ENCODE measurements at places on chromosomes 11 and 22.

GRCh38 chr11:8814923-8815240 lies 96.1 kb upstream of the AKIP1 start:
- DNase-seq, result peak; percentile 39

DNA sequence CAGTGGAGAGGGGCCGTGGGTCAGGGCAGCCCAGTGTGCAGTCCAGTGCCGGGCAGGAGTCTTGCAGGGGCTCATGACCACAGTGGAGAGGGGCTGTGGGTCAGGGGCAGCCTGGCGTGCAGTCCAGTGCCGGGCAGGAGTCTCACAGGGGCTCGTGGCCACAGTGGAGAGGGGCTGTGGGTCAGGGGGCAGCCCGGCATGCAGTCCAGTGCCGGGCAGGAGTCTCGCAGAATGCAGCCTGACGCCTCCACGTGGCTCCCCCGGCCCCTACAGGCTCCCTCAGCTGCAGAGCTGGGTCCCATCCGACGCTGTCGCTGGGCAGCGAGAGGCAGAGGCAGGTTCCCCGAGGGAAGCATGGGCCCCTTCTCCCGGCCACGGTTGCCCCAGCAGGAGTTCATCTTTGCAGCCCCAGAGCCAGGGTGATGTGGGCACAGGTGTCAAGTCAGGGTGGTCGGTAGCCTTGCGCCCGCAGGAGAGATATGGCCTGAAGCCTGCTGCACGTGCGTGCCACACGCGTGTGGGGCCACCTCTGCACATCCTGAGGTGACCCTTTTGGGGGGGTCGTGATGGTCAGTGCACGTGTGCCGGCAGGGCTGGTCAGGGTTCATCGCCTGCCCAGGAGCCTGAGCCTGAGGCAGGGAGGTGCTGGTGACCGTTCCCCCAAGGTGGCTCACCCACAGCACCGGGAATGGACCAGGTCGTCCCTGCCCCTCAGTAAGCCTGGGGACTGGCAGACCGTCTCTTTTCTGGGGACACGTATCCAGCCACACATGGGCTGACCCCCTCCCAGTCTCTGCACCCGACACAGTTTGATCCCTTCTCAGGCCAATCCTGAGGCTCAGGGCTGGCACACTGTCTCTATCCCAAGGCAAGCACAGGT lies 2.9 kb downstream of the IFITM5 start:
- no peak for DNase-seq

DNA sequence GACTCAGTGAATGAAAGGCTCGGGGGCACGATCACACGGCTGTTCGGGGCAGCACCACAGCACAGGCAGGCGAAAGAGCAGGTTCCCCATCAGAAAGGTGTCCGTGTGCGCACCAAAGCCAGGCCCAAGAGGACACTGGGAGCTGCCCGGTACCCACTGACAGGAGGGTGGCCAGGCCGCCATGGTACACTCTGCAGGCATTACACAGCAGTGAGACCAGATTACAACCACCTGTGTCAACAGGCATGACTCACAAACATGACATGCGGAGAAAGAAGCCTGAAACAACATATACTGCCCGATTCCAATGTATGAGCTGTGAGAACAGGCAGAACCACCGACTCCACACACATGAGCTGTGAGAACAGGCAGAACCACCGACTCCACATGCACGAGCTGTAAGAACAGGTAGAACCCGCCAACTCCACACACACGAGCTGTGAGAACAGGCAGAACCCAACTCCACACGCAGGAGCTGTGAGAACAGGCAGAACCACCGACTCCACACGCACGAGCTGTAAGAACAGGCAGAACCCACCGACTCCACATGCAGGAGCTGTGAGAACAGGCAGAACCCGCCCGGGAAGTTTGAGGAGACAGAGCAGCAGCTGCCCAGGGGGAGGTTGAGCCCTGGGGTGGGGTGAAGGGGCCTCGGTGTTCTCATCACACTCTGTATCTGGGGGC lies 32.6 kb downstream of the KIAA0930 start:
- peak; percentile 56 for DNase-seq

GRCh38 chr11:14095882-14096281 lies 133.4 kb downstream of the SPON1 start:
- DNase-seq, result peak; percentile 63

GRCh38 chr11:129312730-129313503 lies 62.7 kb upstream of the BARX2 start:
- DNase-seq, result peak; percentile 26

GRCh38 chr11:118008271-118008911 lies 22.2 kb downstream of the IL10RA start:
- no peak for DNase-seq

GRCh38 chr22:36684841-36685240 lies 18.7 kb downstream of the CACNG2 start:
- peak; percentile 4 for DNase-seq

DNA sequence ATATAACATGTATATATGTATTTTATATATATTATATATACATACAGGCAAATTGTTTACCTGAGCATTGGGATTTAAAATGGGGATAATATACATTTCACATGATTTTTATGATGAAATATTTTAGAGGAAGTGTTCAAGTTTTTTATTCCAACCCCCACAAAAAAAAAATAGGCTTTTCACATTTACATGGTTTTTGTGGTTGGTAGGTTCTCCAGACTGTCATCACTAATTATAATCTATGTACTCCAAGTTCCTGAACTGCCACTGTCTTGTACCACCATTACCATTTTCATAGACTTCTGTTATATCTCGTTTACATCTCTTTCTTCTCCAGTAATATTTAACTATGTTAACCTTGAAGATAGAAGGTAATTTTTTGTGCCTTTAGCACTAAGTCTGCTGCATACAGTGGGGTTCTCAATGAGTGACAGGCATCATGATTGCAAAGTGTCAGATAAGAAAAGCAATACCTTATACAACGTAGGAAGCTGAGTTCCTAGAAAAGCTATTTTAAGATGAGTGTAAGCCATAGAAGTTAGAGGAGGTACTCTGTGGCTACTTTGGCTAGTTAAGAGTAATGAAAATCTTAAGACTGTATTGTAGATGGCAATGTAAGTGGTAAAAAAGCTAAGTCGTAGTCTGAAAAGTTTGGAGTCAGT lies 5.2 kb downstream of the TMEM126A start:
- DNase-seq, result no peak

DNA sequence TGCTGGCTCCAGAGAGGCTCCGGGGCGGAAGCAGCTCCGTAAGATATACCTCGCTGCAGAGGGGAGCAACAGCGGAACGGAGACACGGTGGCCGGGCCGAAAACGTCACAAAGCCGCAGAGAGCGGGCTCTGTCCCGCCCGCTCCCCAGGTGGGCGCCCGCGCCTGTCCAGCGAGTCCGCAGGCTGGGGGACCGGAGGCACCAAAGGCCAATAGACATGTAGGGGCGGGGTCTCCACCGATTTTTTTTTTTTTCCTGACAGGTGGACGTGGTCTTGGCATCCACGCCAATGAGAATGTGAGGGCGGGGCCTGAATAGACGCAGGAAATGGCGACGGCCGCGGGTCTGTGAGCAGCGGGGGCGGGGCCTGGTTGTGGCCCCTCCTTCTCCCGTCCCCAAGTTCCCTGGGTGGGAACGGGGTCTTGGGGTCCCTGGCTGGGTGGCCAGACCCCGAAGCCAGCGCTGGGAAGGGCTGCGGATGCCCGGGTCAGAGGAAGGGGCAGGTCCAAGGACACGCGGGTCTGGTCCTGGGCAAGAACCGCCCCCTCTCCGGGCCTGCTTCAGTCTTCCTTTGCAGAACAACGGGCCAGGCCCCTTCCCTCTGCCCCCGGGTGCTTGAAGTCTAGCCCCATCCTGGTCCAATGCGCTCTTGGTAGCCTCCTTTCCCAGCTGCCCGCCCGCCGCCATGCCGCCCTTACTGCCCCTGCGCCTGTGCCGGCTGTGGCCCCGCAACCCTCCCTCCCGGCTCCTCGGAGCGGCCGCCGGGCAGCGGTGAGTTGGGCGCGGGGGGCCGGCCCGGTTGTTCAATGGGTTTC lies at the start of gene DNAJC4:
TSS of gene DNAJC4 (plus strand) at position 378 of the 814 bp plus-strand sequence. CDS start at position 685, 307 bp downstream.
- peak; percentile 91 for DNase-seq

- peak; percentile 47 for DNase-seq
Observed at GRCh38 chr11:116379185-116379828, 393.5 kb downstream of the BUD13 start.

GRCh38 chr11:133918608-133919260 lies 38.0 kb downstream of the IGSF9B start:
- no peak for DNase-seq

DNA sequence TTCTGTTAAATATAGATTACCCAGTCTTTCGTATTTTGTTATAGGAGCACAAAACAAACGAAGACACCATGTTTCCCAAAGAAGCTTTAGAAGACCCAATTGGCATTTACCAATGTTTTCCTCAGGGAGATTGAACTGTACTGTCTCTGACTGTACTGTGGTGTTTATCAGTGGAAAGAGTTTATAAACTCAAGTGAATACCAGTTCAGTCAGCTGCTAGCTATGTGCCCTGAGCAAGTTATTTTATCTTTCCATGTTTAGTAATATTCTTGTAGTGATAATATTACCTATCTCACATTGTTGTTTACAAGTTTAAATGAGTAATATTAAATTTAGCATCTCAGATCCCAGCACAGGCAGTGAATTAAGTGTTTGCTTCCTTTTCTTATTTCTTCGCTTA lies 773.2 kb downstream of the KCNA4 start:
- DNase-seq, result peak; percentile 8

DNA sequence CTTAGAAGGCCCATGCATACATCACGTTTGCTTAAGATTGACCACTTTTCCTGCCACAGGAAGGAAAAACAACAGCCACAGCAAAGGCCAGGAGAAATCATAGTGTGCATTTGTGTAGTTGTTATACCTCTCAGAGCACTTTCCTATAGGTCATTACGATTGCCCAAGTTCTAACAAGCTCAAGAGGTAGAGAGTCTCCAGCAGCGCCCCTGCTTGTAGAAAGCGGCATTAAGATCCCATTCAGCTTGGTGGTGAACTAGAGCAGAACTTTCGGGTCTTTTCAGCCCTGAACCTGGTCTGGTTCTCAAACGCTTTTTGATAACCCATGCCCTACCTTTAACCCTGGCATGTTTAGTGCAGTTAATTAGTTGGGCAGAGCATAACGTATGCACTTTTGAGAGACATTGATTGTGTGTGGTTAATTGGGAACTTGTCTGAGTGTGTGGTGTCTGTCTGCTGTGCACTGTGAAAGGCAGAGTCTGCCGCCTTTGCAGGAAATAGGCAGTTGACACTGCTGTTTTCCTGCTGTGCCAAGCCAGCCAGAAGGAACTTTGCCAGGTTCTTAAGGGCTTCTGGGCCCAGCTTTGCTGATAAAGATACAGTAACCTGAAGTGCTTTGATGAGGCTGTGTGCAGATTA lies 109.9 kb upstream of the CLMP start:
- DNase-seq, result no peak

DNA sequence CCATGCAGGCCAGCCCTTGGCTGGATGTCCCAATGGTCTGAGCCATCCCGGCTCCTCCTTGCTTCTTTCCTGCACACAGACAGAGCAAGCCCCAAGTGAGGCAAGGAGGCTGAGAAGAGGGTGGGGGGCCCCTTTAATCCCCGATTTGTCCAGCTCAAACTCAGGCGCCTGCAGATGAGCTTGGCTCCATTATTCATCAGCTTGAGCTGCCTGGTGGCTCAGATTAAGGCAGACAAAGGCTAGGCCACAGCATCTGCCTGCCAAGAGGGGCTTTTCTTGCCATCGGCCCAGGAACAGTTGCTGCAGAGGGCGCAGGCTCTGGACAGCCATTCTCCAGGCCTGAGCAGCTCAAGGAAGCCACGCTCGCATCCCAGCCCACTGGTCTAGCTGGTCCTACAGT lies 35.4 kb downstream of the LMO1 start:
- no peak for DNase-seq

DNA sequence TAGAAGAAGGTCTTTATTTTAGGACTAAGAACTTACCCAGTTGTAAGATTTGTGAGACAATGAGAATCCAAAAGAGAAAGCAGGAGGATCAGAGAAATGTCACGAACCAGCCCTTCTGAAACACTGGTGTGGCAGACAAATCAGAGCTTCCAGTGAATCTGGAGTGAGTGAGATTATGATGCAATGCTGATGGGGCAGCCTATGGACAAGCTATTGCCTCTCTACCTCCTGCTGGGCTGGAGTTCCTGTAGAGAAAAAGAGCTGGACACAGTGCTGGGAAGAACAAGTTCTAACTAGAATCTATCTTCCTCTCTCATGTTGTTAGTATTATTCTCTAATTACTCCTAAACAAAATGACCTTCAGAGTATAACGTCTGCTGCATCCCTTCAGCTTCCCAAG lies 12.0 kb upstream of the ANO3 start:
- DNase-seq, result peak; percentile 53

DNA sequence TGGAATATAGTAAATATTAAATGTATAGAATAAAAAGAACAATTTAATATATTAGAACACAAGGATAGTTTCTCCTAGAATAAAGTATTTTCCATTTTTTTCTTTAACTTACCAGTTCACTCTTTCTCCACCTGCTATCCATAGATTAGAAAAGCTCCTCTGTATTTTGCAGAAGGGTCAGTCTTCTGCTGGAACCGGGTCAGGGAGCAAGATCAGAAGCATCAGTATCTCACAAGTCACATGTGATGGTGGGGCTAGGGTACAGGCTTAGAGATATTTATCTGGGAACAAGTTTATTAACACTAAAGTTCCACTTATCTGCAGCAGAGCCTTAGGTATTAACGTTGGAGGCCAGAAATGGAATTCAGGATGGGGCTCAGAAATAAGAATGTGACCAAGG lies 17.3 kb upstream of the OR52A1 start:
- DNase-seq, result no peak

DNA sequence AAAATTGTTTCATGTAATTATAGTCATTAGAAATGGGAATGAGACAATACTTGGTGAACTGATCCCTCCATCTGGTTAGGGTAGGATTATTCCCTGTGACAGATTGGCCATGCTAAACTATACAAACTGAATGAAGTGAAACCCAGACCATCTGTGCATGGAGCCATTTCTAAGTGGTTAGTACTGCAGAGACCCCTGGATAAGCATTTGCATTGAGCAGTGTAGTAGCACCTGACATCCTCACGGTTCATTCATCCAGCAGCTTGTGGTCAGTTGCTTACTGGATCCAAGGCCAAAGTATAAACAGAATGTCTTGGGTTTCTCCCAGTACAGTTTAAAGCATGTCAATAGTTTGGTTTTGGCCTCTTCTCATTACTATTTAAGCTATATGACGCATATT lies 93.8 kb upstream of the ARHGAP42 start:
- DNase-seq, result no peak

- no peak for DNase-seq
Observed at GRCh38 chr22:19612866-19613572, 88.8 kb upstream of the CLDN5 start.
